ENCODE measurements at places on chromosomes 6 and 20. TPM values are rescaled to one million over a fixed set of nuclear protein-coding genes. Genes with fewer than 3 reads are reported as not detected.

EYA2 gene
- total RNA-seq = 18.0 TPM

PRSS16 gene
- not detected for total RNA-seq

KCNQ5 gene
- 0.16 TPM for total RNA-seq

GPX5 gene
- total RNA-seq = not detected

ANGPT4 gene
- 1.5 TPM for total RNA-seq

NOL7 gene
- total RNA-seq = 76.9 TPM

PTK6 gene
- 0.63 TPM for total RNA-seq

OR12D3 gene
- total RNA-seq = not detected

OOEP gene
- total RNA-seq = not detected

DSE gene
- 145 TPM for total RNA-seq

GPLD1 gene
- 3.6 TPM for total RNA-seq

VWA7 gene
- total RNA-seq = 1.6 TPM

LAMA5 gene
- total RNA-seq = 45.5 TPM

FOXF2 gene
- 1.1 TPM for total RNA-seq

SMOC2 gene
- total RNA-seq = 53.1 TPM

RPRD1B gene
- 33.5 TPM for total RNA-seq

SNX21 gene
- total RNA-seq = 147 TPM

IYD gene
- total RNA-seq = not detected

MOG gene
- total RNA-seq = not detected

ZBTB12 gene
- 1.3 TPM for total RNA-seq

PDRG1 gene
- 7.5 TPM for total RNA-seq

RPS10 gene
- 1,955 TPM for total RNA-seq

SAMD3 gene
- 1.4 TPM for total RNA-seq

MRPS10 gene
- total RNA-seq = 31.0 TPM

NRM gene
- 5.8 TPM for total RNA-seq

GNMT gene
- 0.84 TPM for total RNA-seq

SCRT2 gene
- not detected for total RNA-seq

FRK gene
- 1.9 TPM for total RNA-seq

DNAAF9 gene
- total RNA-seq = 34.4 TPM
